ENCODE measurements at places on chromosomes 12 and 14.
A peak's percentile ranks its signal among the peaks of the same experiment; 100 is the strongest.

DNA sequence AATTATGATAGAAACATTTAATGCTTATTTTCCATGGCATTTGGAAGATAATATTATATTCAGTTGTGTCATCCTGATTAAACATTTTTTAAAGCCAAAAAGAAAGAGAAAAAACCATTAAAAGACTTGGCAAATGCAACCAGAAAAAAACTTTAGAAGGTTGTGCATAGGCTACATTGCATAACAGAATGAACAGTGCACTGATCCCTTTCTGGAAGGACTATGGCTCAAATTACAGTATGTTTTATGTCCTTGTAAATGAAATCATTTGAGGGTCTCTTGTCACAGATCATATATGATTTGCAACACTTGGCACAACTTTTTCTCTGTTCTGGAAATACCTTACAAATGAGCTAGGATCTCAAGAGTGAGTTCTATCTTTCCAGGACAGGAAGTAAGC, 275.2 kb upstream of the FLRT2 start:
- no peak for DNase-seq

DNA sequence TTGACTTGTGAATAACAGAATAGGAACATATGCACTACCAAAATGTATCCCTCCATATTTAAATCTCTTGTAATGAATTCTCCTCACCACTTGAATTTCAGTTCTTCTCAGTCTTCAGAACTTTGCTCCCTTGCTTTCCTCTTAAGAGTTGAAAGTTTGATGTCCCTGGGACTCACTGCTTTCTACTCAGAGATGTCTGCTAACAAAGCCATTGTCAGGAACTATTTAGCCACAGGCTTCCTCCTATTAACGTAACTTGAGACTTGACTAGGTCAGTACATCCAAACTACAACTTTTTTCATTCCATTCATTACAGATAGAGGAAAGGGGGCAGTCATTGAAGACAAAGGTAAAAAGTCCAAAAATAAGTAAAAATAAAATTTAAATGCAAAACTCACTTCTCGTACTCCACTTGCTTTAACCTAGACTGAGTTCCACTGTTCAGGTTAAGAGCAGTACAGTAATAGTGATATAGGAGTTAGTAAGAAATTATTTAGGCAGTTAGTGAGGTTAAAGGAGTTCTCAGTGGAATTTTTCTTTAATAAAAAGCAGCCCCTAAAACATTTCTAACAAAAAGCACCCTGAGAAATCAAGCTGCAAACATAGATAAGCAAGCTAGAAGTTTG, 364.2 kb downstream of the SOX5 start:
- no peak for DNase-seq

GRCh38 chr14:75636100-75636692, 24.5 kb downstream of the ERG28 start:
- DNase-seq = no peak

DNA sequence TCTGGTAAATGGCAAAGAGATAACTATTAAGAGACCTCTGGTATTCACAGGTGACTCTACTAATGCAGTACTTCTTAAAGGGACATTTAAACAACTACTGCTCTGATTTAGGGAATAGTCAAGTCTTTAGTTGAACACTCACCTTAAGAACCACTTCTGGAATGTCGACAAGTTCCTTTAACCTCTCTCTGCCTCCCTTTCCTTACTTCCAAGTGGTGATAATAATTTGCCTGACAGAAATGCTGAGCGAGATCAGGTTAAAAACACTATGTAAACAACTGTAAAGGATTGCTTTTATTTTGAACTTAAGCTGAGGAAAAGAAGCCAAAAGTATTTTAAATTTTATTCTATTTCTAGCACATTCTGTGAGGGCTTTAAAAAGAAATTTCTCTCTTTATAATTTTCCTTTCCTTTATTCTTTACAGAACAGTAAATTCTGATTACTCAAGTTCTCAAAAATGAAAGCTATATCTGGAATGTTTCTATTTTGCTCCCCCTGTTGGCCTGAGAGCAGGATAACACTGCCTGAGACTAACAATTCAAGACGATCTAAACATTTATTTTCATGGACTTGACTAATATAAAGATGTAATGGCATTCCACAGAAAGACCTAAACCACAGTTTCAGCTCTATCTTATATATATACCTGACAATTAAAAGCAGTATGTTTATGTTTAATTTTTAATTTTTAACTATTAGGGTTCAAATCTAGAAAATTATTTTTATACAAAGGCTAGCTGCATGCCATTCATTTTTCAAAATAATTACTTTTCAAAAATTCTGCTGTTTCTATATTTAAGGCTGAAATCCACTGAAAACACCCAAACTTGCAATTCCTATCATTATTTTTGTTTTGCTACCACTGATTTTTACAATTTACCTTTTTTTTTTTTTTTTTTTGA, 29.2 kb downstream of the ZCCHC8 start:
- DNase-seq = no peak

GRCh38 chr14:88201851-88202250, 121.2 kb downstream of the KCNK10 start:
- no peak for DNase-seq

- DNase-seq = peak; percentile 24
Measured at GRCh38 chr12:52873832-52874572, 25.2 kb upstream of the KRT78 start.

- DNase-seq = no peak
Measured at GRCh38 chr14:35855876-35856481, 29.8 kb downstream of the BRMS1L start.

- no peak for DNase-seq
Measured at GRCh38 chr12:116687888-116688287, 50.0 kb downstream of the SPRING1 start.

DNA sequence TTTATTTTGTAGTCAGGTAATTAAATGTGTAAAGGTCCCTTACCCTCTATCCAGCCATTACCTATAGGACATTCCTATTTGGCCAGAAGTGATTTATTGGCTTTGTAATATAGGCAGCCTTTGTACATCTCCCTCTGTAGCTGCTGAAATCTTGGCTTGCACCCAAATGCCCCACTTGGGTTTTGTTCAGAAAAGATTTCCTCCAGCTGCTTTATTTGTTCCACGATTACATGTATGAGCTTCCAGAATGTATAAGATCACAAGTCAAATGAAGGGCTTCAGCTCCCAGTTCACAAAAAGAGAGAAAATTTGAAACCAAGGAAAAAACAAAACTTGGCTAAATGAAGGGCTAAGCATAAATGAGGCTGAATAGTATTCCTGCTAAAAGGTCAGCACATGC, 103.4 kb downstream of the EFCAB11 start:
- DNase-seq = no peak

- no peak for DNase-seq
Measured at GRCh38 chr14:102370305-102370809, 7.6 kb downstream of the TECPR2 start.

GRCh38 chr14:57493467-57494181, at the start of gene CCDC198:
Gene CCDC198, minus strand, starts transcription at chr14:57493857. Its CDS starts 142 bp downstream, at chr14:57493715.
- no peak for DNase-seq

DNA sequence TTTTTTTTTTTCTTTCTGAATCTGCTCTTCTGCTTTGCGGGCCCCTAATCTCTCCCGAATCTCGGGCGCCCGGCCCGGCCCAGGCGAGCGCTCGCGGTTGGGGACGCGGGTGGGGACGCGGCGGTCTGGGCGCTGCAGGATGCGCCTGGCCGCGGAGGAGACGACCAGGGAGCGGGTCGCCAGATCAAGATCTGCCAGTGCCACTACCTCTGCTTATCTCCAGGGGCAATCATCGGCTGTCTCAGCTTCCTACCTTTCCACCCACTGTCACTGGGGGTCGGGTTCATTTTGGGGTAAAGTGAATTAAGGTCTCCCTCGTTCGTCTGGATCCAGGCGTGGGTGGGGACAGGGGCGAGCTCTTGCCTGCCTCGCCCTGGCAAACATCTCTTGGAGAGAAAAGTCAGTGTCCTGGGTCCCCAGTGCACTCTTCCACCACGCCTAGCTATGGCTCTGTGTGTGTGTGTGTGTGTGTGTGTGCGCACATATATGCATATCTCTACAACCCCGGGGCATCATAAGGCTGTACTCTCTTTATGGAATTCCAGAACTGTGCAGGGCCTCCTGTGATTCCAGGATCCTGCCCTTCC, 422.3 kb downstream of the VRK1 start:
- DNase-seq = no peak

- no peak for DNase-seq
Measured at GRCh38 chr12:79850610-79851299, 84.1 kb downstream of the PPP1R12A start.

- no peak for DNase-seq
Measured at GRCh38 chr12:104734541-104735095, 223.5 kb downstream of the SLC41A2 start.

- DNase-seq = no peak
Measured at GRCh38 chr14:94938016-94938415, 168.1 kb upstream of the GSC start.

DNA sequence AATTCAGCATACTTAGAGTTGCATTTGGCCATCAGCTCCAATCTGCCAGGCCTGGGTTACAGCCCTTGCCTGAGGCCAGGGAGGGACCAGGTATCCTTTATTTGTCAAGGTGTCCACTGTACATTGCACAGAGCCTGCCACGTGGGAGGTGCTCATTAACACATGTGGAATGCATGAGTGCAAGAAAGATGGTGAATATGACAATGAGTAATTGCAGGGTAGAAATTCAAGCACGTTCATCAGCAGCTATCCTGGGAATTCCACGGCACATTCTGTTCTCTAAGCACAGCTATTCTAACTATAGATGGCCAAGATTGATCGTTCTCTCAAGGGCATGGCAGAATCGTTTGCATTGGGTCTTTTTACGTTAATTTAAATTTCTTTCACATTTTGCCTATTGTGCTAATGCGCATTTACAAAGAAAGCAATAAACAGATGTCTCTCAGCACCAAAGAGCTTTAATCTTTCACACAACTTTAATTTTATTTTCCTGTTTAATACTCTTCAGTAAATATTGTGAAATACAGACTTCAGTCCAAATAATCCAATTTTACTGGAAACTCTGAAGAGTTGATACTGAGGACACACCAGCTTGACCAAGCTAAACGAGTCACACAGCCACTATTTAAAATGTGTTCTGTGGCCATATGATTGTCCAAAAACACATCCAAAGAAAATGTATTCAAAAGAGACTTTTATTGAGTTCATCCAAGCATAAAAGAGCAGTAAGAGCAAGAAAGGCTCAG, 1025.7 kb upstream of the TMEM132C start:
- no peak for DNase-seq

All from activated T-cell treated with anti-CD3 and anti-CD28 coated beads for 4 hours (primary cell).